H9 (cell line): ENCODE measurements at places on chromosomes 6 and 20. TPM values are rescaled to one million over a fixed set of nuclear protein-coding genes. Genes with fewer than 3 reads are reported as not detected.

DNA sequence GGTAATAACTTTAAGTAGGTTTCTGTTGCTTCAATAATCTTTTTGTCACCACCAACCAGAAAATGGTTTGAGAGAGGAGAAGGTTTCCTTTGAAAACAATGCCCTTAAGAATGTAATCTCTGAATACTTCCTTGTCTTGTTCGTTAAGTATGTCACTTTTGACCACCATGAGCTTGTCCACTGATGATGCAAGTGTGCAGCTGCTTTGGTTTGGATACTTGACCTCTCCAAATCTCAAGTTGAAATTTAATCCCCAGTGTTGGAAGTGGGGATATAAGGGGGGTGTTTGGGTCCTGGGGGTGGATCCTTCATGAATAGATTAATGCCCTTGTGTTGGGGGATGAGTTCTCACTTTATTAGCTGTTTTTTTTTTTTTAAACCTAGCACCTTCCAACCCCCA lies 985.4 kb downstream of the EPHA7 start:
- no peak overlapping the region for H3K4me3 ChIP-seq
- H3K36me3 ChIP-seq, result no peaks in the 10 kb centered on the region
- no peaks in the 10 kb centered on the region for H3K27me3 ChIP-seq
- no peak overlapping the region for H3K27ac ChIP-seq
- DNase-seq, result no peak

Gene MYCT1
- 0.09 and 0.17 TPM in 2 replicates for total RNA-seq

Gene DLL1
- 2.7 and 2.8 TPM in 2 replicates for total RNA-seq

DNA sequence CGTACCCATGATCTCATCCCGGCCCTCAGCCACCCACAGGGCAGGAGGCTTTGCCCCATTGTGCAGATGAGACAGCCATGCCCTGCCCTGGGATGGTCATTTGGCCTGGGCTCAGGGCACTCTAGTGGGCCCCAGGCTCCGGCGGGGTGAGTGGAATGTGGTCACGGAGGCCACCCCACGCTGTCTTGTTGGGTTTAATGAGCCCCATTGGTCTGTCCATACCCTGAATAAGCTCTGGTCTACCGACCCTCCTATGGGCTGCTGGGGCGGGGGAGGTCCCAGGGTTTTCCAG lies 50.6 kb downstream of the FGD2 start:
- H3K4me3 ChIP-seq, result no peak overlapping the region
- H3K4me1 ChIP-seq, result peaks cover 10% of the 10 kb centered on the region; the same call in 1 of the 2 replicates
- DNase-seq, result no peak

GRCh38 chr6:57130661-57131177 lies 40.7 kb downstream of the ZNF451 start:
- H3K36me3 ChIP-seq, result no peaks in the 10 kb centered on the region
- H3K4me3 ChIP-seq, result no peak overlapping the region
- no peaks in the 10 kb centered on the region for H3K27me3 ChIP-seq
- H3K4me1 ChIP-seq, result no peaks in the 10 kb centered on the region

Gene TOX2
- total RNA-seq, result 1.7 and 2.0 TPM in 2 replicates

- no peak overlapping the region for H3K4me3 ChIP-seq
- H3K27ac ChIP-seq, result no peak overlapping the region
- H3K36me3 ChIP-seq, result no peaks in the 10 kb centered on the region
- H3K27me3 ChIP-seq, result no peaks in the 10 kb centered on the region
- H3K4me1 ChIP-seq, result no peaks in the 10 kb centered on the region
- DNase-seq, result no peak
Observed at GRCh38 chr6:135382182-135382628, 115.3 kb downstream of the AHI1 start.

GRCh38 chr6:33620158-33620855 lies 815 bp upstream of the ITPR3 start:
- peak; percentile 55 for DNase-seq
- H3K4me3 ChIP-seq, result peak overlapping the region; percentile 82
- no peak overlapping the region for H3K27ac ChIP-seq
- H3K36me3 ChIP-seq, result peaks cover 7% of the 10 kb centered on the region; the same call in 1 of the 2 replicates
- peaks cover 10% of the 10 kb centered on the region; the same call in 1 of the 2 replicates for H3K4me1 ChIP-seq

Gene NRSN1
- total RNA-seq, result not detected in 2 replicates

DNA sequence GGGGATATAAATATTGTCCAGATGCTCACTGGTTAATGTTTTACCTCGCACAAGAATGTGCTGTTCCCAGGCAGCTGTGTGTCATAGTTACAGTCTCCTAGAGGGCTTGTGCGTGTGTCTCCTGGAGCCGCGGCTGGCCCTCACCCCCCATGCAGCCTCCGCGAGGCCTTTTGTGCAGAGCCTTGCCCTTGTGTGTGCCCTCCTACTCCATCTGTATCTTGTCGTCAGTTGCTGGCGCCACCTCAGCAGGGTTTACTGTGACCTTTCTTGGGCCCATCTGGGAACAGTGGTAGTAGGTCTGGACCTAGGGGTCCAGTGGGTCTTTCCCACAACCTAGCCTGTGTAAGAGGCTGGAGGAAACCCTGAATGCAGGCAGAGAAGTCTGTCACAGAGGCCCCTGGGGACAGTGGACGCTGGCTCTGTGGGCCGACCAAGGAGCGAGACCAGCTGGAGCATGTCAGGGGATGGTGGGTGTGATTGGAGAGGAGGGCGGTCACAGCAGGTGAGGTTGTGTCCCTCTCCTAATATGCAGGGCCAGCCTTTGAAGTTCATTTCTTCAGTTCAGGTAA lies 35.2 kb downstream of the PPP1R14C start:
- no peaks in the 10 kb centered on the region for H3K36me3 ChIP-seq
- DNase-seq, result no peak
- no peaks in the 10 kb centered on the region; the same call in 1 of the 2 replicates for H3K27me3 ChIP-seq
- no peak overlapping the region for H3K4me3 ChIP-seq

Gene LST1
- not detected in 2 replicates for total RNA-seq

DNA sequence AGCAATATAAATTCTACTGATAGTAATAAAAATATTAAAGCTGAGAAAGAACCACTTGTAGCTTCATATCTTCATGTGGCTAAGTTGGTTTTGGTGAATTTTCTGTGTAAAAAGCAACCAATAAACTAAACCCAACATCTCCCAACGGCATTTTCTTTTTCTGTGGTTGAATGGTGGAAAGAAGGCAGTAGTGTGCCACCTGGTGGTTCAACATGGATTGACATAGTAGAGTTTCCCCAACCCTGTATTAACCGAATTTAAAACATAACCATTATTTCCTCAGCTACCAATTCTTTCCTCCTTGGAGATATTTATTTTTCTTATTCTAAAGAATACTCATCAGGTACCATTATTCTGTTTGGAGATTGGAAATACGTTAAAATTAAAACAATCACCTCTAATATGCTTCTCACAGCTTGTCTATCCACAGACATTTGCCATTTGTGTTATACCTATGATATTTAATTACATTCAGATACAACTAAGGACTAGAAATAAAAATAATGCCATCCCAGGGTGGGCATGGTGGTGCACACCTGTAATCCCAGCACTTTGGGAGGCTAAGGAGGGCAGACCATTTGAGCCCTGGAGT lies 117.1 kb upstream of the EEF1E1 start:
- no peak overlapping the region for H3K4me3 ChIP-seq
- no peak overlapping the region for H3K27ac ChIP-seq
- no peaks in the 10 kb centered on the region for H3K4me1 ChIP-seq
- H3K36me3 ChIP-seq, result no peaks in the 10 kb centered on the region
- H3K27me3 ChIP-seq, result no peaks in the 10 kb centered on the region
- DNase-seq, result no peak

- no peak overlapping the region for H3K27ac ChIP-seq
- peak; percentile 88 for DNase-seq
- H3K4me3 ChIP-seq, result no peak overlapping the region
- no peaks in the 10 kb centered on the region for H3K27me3 ChIP-seq
- H3K36me3 ChIP-seq, result no peaks in the 10 kb centered on the region; the same call in 1 of the 2 replicates
- no peaks in the 10 kb centered on the region for H3K4me1 ChIP-seq
Observed at GRCh38 chr6:37029249-37029971, 24.0 kb downstream of the FGD2 start.

- no peaks in the 10 kb centered on the region for H3K27me3 ChIP-seq
- H3K27ac ChIP-seq, result no peak overlapping the region
- no peaks in the 10 kb centered on the region for H3K36me3 ChIP-seq
- H3K4me1 ChIP-seq, result no peaks in the 10 kb centered on the region
- no peak overlapping the region for H3K4me3 ChIP-seq
Observed at GRCh38 chr20:910132-910869, 5.8 kb downstream of the ANGPT4 start.

- H3K36me3 ChIP-seq, result no peaks in the 10 kb centered on the region
- no peaks in the 10 kb centered on the region for H3K4me1 ChIP-seq
- H3K27ac ChIP-seq, result no peak overlapping the region
- no peak overlapping the region for H3K4me3 ChIP-seq
Observed at GRCh38 chr6:107786709-107787588, 37.2 kb downstream of the SCML4 start.

DNA sequence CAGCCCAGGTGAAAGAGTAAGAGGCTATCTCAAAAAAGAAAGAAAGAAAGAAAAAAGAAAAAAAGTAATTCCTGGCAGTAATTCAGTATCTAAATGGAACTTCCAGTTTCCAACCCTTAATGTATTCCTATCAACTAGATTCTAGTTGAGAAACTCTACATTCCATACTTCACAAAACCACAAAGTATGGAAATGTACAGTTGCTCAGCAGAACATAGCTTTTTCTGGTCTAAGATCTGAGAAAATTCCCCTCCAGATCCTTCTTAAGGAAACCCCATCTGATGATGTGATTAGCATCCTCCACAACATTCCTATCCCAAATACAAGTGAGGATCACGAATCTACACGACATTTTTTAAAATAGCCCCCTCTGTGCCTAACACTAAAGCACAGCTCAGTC lies 3.6 kb downstream of the ARMH2 start:
- H3K4me3 ChIP-seq, result no peak overlapping the region
- no peak for DNase-seq
- no peaks in the 10 kb centered on the region for H3K27me3 ChIP-seq
- no peak overlapping the region for H3K27ac ChIP-seq
- peaks cover 5% of the 10 kb centered on the region for H3K4me1 ChIP-seq
- peaks cover 4% of the 10 kb centered on the region; the same call in 1 of the 2 replicates for H3K36me3 ChIP-seq

DNA sequence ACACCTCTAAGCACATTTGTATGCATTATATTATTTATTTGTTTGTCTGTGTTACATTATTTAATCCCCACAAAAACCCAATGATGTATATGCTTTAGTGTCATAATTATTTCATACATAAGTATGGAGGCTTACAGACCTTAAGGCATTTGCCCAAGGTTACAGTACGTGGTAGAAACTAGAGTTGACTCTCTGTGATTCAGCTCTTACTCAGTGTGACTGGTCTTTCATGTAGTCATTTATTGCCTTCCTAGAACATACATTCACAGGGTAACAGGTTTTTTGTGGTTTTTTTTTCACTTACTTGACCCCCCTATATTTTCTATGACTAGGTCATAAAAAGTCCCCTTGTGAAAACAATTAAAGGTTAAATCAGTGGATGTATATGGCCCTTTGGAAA lies 566.8 kb downstream of the TFAP2A start:
- no peak for DNase-seq
- H3K36me3 ChIP-seq, result peaks cover 28% of the 10 kb centered on the region

DNA sequence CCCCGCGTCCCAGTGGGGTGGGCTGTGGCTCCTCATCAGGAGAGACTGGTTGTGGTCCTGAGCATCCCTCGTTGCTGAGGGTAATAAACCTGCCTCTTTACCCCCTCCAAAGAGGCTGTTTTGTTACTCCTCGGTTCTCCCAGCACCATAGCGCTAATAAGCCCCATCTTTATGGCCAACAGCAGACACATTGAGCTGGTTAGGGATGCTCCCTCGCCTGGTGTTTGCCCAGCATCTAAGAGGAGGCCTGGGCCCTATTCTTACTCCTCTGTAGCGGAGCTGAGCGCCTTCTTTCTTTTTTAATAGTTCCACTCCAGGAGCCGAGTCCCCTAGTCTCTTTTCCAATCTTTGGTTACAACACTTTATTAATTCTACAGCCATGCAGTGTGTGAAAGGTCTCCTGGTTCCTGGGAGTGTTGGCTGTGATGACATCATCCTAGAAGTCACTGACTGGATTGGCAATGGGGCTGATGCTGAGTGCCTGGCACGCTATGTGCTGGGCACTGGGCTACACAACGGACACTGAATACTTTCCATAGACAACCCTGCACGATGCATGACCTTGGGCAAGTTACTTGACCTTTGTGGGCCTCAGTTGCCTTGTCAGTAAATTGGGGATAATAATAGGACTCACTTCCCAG lies 50.6 kb upstream of the CCDC167 start:
- no peaks in the 10 kb centered on the region; the same call in 1 of the 2 replicates for H3K4me1 ChIP-seq
- DNase-seq, result no peak
- no peak overlapping the region for H3K4me3 ChIP-seq
- no peaks in the 10 kb centered on the region for H3K36me3 ChIP-seq
- no peak overlapping the region for H3K27ac ChIP-seq

- no peaks in the 10 kb centered on the region for H3K27me3 ChIP-seq
- DNase-seq, result no peak
- peaks cover 27% of the 10 kb centered on the region for H3K36me3 ChIP-seq
- no peak overlapping the region for H3K4me3 ChIP-seq
- no peak overlapping the region for H3K27ac ChIP-seq
- no peaks in the 10 kb centered on the region for H3K4me1 ChIP-seq
Observed at GRCh38 chr6:131924881-131925474, 26.2 kb downstream of the CCN2 start.

DNA sequence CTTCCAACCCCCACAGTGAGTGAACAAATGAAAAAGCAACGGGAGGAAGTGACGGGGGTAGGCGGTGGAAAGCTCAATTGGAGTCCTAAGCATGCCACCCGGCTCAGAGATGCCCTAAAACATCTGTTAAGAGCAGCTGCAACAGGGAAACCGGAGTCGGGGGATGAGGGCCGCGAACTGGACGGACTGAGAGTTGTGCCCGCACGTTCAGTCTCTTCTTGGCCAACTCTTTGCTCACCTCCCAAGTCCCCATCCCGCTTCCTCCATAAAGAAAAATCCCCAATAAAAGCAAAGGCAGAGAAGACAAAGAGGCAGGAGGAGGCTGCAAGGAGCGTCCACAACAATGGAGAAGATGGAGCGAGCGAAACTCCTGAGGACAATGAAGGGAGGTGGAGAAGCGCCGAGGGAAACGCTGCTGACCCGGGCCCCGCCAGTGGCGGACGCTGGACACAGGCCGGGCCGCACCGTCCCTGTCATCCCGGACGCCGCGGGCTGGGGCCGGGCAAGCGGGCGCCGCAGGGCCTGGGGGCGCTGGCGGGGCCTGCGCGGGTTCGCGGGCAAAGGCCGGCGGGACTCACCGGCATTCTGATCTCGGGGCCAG lies 600 bp downstream of the SEC63 start:
- peaks cover 22% of the 10 kb centered on the region for H3K36me3 ChIP-seq
- H3K27ac ChIP-seq, result no peak overlapping the region
- DNase-seq, result peak; percentile 38
- H3K27me3 ChIP-seq, result no peaks in the 10 kb centered on the region
- H3K4me1 ChIP-seq, result no peaks in the 10 kb centered on the region

Gene LY6G5C
- total RNA-seq, result 1.8 and 2.2 TPM in 2 replicates
